ENCODE measurements at places on chromosomes 6 and 20.

DNA sequence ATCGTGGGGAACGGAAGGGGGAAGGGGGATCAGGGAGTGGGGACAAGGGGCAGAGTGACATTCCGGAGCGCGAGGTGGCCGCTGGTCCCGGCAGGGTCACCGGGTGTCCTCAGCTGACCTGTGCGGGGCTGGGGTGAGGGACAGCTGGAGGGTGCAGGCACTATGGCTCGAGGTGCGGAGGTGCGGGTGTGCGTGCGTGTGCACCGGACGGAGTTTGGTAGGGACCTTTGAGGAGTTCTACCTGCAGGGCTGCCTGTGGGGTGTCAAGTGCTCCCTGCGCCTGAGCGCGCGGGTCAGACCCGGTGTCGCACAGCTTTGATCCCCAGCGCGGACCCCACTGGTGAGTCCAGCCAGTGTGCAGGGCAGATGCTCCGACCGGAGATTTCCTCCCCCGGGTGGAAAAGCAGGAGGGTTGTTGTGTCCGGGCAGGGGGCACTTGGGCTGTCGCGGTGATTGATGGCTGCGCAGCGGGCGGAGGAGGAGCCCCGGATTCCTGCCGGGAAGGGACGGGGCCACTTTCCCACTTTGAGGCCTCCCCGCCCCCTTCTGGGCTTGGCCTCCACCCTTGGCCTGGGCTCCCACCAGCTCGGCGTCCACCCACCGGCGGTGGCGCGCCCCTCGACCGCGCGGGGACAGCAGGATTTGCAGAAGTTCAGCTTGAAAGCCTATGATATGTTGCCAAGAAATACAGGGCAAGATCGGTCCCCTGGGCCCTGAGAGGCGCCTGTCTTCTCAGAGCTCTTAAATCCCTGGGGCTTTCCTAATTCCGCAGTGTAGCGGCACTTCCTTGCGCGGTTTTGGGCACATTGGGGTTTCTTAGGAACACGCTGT, 658 bp downstream of the RIN2 start:
- DNase-seq = peak; percentile 93

DNA sequence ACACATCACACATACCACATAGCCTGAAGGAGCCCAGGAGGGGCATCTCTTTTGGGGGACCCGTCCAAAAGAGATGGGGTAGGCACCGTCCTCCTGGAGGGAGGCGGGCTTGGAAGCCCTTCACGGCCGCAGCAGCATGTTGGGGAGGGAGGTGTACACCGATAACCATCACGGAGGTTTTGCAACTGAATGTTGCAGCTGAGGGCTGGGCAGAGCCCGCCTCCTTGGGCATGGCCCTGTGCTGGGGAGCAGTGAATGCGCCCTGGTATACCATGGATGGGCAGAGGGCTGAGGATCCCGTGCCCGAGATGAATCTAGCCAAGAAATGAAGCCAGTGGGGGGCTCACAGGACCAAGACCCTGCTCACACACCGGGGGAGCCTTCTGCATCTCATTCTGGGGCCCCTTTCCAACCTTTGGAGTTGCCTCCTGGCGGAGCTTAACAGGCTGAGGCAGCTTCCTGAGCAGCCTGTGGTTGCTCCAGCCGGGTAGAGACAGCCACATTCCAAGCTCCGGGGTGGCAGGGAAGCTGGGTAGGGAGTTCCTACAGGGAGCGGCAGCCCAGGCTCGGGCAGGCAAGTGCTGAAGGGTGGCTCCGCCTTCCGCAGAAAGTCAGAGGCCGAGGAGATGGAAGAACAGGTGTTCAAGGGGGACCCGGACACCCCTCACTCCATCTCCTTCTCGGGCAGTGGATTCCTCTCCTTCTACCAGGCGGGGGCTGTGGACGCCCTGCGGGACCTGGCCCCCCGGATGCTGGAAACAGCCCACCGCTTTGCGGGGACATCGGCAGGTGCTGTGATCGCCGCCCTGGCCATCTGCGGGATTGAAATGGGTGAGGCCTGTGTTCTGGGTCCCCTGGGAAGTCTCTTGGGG, at the start of gene PNPLA1:
Gene PNPLA1, plus strand, starts transcription at position 227 of the 872 bp plus-strand sequence. Its CDS starts 400 bp downstream, at position 627.
- no peak for DNase-seq

GRCh38 chr6:105135056-105135455, 44.8 kb downstream of the POPDC3 start:
- peak; percentile 11 for DNase-seq

DNA sequence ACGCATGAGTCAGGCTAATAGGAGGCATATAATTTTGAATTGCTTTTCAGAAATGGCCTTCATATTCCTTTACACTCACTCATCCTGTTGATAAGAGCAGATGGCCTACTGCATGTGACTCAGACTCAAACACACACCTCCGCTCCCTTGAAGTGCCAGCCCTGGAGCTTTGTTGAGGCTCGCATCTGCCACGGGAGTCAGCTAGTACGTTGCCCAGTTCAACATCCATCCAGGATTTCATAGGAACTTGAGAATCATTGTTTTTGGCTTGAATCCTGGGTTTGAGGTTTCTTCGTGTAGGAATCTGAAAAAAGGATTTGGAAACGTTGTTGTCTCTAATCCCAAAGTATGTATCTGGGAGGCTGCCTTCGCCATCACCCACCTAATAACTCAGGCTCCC, 87.4 kb upstream of the JAG1 start:
- DNase-seq = no peak

DNA sequence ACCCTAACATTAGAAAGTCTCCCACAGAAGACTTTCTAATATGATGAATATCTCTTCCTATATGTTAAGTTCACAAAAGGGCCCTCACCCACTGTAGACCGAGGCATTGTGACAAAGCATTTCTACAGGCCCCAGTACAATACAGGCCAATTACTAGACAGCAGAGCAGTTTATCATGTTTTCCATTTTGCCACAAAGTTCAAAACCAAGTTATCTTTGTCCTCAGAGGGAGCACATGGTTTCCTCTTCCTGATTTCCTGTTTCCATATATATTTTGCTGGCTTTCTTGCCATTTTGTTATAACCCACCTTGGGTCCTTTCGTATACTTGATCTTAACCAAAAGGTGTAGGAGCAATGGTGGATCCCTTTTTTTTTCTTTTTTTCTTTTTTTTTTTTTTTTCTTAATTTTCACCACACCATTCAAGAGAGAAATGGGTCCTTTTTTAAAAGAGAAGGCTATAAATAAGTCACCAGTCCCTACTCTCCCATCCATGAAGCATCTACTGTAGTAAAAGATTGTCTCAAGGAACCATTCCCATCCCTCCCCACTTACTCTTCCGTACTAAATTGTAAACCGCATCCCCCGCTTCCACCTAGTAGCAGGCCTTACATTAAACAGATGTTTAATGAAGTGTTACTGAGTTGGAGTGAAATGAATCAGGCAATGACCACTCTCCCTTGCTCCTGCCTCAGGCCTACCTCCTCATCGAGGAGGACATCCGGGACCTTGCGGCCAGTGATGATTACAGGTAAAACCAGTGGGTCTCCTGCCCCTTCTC, 2.1 kb upstream of the UBE2C start:
- no peak for DNase-seq

DNA sequence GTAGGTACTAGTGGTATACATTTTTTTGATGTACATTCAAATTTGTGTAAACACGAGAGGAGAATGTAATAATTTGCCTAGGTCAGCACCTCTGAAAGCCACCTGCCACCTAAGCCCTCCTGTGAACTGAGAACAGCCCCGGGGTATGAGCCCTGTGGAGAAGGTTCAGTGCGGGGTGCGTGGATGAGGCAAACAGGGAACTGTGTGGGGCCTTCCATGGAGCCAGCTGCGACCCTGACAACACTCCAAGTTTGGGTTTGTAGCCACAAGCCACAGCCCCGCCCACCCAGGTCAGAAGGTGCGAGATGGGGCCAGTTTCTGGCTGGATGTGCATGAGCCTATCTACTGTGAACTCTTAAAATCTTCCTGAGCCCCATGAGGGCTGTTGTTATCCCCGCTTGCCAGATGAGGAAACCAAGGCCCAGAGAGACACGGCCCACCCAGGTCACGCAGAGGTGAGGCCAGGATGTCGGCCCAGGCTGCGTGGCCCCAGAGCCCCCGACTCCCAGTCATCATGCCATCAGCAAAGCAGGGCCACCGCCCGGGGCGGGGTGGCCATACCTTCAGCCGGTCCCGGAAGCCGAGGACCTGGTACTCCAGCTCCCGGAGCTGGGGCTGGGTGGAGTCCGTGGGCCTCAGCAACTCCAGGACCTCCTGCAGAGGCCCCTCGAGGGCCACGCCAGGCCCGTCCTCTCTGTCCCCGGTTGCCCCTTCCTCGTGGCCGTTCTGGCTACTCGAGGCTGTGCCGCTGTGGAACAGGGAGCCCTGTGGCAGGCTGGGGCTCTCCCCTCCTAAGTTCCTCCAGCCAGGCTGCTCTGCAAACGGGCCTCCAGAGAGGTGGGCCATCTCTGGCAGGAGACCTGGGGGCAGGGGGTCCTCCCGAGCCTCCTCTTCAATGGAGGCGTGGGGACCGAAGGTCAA, 89.6 kb downstream of the RIPOR3 start:
- DNase-seq = no peak

GRCh38 chr6:53938810-53939209, 144.0 kb downstream of the LRRC1 start:
- DNase-seq = no peak

DNA sequence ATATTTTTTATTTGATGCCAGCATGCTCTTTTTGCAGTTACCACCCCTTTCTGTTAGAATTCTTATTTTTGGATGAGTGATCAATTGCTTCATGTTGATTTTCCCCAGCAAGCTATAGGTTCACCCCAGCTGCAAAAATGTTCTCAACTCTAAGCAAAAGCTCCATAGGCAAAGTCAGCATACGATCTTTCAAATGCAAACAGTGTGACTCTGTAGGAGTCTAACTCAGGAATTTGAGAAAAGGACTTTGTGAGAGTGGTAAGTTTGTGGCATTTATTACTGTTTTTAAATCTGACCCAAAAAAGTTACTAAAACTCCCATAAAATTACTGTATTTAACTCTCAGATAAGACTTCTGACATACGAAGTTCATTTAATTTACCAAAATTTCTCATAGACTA, 134.9 kb upstream of the HSF2 start:
- DNase-seq = no peak

GRCh38 chr6:38476888-38477287, 162.8 kb downstream of the BTBD9 start:
- DNase-seq = no peak

GRCh38 chr6:157133856-157134255, 189.5 kb downstream of the TMEM242 start:
- no peak for DNase-seq

DNA sequence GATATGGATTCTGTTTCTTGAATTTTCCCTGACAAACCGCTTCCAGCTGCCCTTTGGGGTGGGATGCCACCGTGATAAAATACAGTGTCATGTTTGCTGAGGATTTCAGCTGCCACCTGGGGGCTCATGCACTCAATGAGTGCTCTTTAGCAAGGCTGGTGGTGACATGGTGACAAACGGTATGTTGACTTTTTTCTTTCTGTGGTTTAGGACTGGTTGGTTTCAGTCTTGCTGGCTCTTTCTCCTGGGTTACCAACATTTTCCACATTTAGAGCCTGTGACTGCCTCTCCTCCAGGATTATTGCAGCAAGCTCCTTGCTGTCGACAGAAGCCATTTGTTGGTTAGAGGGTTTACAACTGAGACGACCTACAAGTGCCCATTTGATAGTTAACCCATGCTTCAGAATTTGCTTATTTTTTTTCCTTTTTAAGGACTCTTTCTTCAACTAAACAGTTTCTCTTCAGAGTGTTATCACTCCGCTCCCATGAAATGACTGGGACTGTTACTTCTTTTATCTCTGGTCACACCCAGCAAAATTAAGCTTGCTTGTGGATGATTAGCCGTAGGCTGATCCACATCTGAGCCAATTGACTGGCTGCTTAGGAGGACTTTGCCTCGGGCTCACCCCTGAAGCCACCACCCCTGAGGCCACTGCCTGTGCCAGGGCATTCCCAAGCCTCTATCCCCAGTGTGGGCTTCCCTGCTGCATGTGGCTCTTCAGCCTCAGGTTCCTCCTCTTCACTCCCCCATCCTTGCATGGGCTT, 48.4 kb upstream of the CDYL start:
- DNase-seq = no peak

DNA sequence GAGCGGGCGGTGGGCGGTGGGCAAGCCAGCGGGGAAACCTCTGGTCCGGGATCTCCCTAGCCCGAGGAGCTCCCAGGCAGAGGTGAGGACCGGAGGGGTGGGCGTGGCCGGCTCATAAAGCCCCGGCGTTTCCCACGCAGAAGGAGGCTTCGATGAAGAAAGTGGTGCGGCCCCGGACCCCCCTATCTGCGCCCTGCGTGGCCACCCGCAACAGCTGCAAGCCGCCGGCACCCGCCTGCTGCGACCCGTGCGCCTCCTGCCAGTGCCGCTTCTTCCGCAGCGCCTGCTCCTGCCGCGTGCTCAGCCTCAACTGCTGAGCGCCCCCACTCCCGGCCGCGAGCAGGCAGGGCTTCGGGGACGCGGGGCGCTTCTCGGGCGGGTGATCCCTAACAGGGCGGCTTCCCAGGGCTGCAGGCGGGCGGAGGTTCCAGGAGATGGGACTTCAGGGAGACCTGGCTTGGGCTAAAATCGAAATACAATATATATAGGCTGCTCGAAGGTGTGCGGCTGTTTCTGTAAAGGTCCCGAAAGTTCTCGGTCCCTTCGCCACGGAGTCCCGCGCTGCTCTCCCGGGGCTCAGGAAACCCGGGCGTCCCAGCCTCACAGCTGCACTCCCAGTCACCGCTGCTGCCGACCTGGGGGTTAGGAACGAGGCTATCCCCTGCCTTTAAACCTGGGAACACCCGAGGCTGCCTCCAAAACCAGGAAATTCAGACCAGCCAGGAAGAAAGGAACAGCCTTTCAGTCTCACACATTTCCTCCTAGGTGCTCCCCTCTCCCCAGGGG, 27.8 kb downstream of the ASIP start:
- peak; percentile 49 for DNase-seq

GRCh38 chr20:24782801-24783630, 166.1 kb upstream of the CST7 start:
- no peak for DNase-seq

DNA sequence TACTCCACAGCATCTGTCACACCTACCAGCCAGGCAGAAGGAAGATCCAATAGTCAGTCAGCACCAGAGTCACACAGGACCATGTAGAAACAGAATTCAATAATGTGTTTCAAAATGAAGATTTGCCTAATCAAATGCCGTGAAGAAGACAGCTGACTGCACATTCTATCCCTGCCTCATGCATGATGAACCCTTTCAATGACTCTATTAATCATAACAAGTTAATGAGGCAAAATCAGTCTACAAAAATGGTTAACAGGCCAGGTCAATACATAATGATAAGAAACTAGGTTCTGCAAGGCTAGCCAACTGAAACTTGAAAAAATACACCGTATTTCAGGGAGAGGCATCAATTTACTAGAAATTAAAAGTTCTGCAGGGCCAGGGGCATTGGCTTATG, 6.7 kb upstream of the PNRC1 start:
- DNase-seq = no peak

DNA sequence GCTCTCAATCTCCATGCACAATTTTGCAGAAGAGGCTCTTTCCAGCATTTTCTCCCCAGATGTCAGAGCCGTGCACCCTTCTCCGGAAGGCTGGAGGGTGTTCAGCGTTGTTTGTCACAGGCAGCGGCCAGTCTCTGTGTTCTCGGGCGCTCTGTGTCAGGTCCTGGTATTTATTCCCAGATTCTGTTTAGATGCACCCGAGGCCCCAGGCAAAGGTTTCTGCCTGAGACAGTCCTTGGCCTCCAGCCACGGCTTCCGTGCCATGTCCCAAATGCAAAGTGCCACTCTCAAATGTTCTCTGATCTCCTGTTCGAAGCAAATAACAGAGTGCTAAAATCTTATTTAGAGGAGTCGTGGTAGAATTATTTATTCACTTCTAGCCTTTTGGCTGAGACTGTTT, 140.3 kb upstream of the AGPAT4 start:
- no peak for DNase-seq
